ENCODE measurements at places on chromosomes 2 and 18.

DNA sequence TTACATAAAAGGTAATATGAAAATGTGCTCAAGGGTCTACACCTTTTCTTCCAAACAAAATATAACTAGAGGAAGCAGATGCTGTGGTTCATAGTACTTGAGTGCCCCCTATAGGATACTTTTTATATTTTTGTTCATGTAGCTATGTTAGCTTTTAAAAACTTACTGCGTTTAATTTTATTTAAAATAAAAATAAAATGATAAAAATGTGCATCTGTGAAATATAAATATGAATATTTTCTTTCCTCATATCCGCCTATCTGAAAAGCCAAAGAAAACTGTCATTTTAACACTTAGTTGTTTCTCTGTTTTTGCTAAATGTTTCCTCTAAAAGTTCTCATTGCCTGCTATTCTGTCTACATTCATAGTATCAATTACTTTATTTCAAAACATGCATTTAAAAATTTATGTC, 9.6 kb upstream of the LRP1B start:
- no peak for DNase-seq

DNA sequence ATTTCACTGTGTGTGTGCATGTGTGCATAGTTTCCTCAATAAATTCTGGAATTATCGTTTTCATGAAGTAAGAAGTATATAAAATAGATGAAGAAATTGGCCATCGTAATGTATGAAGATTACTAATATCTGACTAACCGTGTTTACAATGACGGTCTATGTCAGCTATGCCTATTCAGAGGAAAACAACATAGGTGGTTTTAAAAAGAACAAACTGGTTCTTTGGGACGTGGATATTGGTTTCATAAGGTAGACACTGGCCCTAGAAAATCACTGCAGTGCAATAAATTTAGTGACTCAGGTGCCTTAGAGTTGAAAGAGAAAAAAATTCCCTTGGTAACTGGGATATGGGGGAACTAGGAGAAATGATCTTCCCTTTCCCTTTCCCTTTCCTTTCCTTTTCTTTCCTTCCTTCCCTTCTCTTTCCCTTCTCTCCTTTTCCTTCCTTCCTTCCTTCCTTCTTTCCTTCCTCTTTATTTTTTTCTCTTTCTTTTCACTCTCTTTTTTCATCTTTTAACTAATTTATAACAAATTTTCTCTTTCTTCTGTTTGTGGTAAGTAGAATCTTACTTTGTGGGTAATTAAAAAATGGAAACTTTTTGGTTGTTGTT, 36.4 kb downstream of the MAP2 start:
- no peak for DNase-seq

DNA sequence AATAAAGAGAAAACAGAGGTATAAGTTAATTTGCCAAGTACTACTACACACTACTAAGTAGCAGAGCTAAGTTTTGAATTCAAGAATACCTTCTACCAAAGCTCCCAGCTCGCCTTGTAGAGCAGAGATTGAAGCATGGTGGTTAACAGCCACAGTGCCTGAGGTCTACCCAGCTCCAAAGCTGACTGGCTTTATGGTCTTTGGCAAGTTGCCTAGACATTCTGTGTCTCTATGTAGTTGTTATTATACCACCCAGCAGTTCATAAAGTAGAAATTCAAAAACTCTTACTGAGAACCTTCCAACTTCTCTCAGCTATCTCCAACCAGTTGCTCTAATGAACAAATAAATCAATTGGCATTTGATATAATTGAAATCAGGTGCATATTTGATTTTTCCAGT, 87.8 kb downstream of the PDE11A start:
- no peak for DNase-seq

GRCh38 chr2:144630459-144631215, 110.7 kb upstream of the ZEB2 start:
- DNase-seq: no peak

DNA sequence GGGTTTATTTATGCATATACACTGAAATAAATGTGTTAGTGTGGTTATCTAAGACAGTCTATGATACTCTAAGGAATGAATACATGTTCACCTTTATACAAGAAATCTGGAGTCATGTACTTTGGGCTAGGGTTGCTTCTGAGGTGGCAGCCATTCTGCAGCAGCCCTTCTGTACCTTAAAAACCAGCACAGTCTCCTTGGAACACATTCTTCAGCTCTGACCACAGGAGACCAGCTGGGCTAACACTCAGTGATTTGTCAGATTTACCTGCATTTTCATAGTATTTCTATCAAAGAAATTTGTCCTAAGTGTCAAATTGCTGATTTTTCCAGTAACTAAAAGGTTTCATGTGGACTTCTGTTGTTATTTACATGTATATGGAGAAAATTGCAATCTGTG, 167.7 kb downstream of the CAMKMT start:
- DNase-seq: no peak

DNA sequence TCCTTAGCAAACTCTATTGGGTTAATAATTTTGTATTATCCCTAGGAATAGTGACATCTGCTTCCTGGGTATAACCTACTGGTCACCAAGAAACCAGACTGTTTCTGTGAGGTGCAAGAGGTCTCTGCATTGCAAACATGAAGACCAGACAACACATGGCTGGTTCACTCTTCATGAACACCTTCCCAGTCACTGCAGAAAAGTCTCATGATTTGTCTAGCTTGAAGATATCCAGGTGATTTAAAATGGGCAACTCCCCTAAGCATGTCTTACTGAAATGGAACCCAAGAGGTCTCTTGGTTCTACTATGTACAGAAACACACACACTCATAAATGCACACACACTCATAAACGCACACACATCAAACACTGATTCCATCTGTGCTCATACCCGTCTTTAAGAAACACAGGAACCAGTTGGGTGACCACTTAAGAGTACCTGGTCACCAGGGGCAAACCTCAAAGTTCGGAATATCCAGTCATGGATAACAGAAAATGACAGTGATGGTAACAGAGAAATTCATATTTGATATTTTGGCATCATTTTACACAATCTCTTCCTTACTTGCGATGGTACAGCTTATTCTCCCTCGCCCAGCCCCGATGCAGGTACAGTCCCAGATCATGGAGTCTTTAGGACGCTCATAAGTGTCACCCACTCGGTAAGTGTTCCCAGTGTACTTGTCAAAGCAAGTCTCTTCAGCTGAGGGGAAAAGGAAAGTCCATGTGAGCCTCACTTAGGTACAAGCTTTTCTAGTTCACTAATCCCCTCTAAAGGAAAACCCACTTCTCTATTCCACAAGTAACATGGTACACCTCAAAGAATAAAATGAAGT, 2.9 kb downstream of the FN1 start:
- no peak for DNase-seq

DNA sequence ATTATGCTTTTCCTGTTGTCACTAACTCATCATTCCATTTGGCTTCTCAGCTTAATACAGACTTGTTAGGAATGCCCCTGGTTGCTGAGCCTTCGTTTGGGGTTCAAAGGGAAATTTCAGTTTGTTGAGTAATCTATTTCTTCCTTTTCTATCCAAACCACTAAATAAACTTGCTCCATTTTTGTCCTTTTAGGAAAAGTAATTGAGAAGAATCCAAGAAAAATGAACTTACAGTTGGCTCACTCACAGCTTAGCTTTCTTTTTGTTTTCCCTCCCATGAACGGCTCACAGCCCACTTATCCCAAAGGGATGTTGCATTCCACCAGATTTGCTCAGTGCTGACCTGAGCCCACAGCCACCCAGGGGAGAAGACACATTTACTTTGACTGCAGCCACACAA, 73.9 kb downstream of the SOX11 start:
- no peak for DNase-seq

DNA sequence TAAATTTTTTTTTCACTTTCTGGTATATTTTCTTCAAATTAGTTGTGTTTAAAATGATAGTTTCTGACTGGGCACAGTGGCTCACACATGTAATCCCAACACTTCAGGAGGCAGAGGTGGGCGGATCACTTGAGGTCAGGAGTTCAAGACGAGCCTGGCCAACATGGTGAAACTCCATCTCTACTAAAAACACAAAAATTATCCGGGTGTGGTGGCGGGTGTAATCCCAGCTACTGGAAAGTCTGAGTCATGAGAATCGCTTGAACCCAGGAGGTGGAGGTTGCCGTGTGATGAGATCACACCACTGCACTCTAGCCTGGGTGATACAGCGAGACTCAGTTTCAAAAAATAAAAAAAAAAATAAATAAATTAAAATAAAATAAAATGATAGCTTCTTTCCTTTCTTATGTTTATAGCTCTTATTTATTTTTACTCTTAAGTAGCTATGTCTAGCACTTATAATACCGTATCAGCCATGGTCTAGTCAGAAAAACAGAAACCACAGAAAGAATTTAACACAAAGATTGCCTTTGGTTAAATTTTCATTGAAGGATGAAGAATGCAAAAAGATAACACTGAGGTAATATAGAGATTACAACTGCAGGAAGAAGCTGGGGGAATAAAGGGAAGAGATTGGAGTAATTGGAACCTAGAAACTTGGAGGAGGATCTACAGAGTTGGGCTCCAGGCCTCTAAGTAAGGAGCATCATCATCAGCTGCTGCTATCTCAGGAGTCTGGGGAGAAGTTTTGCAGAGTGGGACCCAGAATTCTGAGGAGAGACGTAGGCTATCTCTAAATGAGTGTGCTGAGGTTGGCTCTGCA, 54.7 kb upstream of the MBOAT2 start:
- peak; percentile 12 for DNase-seq

DNA sequence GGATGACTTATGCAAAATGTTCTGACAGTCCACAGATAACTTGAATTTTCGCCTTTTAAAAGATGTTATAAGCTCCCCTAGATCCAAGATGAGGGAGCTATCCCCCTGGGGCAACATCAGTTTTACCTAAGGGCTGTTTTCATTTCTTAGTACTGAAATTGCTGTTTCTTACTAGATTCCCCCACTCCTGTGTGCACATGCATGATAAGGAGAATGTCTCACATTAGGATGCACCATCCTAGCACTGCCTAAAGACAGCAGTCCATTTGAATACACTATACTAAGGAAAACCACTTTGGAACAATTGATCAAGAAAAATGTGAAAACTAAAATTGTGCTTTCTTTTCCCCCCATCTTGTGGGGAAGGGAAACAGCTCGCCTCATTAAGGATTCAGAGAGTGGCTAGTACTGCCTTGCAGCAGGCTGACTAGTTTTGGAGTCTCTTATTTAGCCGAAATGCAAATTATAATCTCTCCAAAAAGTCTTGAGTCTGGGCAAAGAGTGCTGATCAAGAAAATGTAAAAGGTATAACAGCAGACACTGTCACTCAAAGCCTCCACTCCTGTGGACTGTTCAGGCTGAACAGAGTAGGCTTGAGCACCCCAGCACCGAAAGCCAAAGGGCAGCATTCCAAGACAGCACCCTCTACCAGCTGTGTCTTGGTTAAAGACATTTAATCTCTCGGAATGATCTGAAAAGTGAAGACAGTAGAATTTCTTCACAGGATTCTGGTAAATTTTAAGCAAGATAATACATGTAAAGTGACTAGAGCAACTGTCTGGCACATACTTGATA, 65.0 kb downstream of the ZNF385B start:
- DNase-seq: no peak

GRCh38 chr2:141331127-141331526, 799.7 kb downstream of the LRP1B start:
- DNase-seq: no peak

DNA sequence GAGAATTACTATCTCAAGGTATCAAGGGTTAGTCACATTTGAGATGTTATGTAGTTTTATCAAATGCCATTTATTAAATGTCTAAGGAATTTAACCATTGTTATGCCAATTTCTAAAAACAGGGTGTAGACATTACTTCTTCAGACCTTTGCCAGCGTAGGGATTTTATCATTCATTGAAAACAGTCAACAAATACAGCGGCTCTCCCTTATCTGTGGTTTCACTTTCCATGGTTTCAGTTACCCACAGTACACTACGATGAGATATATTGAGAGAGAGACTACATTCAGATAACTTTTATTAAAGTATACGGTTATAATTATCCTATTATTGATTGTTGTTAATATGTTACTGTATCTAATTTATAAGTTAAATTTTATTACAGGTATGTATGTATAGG, 234.7 kb downstream of the TMX3 start:
- no peak for DNase-seq

DNA sequence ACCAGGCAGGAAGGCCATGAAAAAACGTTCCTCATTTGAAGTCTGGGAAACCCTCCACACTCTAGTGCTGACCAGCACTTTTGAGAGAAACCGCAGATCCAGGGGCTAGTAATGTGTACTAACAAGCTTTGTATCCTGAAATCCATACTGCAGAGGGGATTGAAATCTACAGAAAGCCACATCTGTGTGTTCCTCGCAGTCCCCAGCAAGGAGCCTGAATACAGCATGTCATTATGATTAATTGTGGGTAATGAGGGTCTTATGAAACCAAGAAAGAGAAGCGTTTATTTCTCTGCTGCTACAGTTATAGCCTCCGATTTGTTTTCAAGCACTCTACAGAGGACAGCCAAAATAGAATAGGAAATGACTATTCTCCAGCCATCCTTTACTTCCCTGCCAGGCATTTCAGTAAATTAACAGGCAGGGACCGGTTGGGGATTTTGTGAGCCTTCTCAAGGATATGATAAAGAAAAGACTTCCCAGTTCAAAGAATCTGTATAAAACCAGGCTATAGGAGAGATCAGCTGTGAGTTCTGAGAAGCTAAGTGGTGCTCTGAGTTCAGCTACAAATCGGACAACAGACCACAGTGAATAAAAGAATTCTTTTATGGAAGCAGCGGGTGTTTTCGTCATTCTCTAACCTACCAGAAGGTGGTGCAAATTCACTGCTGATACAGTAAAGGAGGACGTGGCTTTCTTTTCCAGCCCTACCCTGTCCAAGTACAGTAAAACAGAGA, 133.4 kb downstream of the INSIG2 start:
- peak; percentile 45 for DNase-seq

DNA sequence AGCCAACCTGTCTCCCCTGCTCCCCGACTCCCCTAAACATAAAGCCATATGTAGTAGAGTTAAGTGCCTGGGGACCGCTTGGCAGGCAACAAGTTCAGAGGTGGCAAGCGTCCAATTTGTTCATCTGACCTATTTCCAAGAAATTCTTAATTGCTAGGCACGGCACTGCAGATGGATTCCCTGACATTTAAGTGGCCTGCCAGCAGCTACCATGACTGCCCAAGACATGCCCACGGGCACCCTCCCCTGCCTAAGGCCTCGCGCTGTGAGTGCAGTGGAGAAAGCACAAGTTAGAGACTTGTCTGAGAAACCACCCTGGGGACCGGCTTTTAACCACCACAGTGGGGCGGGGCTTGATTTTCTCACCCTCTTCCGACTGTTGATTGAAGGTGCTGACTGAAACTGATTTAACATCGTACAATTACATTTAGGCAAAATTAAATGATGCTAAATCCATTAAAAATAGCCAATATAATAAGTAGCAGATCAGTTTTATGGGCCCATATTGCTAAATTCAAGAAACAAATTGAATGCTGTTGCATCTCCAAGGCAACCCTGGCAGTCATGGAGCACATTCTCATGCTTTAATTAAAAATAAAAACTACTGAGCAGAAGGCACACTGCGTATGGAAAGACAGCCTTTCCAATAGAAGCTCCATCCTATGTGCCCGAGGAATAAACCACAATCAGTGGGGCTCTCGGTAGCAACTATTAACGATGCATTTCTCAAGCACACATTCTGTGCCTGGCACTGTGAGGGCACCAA, 163.6 kb upstream of the ACAA2 start:
- DNase-seq: no peak
